ENCODE measurements at places on chromosomes 6 and 20.

DNA sequence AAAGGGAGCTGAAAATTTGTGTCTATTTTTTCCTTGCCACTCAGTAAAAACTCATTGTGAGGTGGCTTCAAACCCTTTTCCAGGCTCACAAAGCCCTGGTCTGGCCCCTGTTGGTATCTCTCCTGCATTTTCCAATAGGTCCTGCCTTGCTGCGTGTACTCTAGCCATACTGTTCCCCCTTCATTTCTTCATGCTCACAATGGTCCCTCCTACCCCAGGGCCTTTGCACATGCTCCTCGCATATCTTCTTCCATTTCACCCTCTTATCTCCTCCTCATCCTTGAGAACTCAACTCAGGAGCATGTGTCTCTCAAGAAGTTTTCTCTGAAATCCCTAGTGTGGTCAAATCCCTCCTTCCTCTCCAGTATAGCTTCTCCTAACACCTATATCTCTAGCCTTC is 186.6 kb downstream of the MBOAT1 start:
- no peak for DNase-seq

DNA sequence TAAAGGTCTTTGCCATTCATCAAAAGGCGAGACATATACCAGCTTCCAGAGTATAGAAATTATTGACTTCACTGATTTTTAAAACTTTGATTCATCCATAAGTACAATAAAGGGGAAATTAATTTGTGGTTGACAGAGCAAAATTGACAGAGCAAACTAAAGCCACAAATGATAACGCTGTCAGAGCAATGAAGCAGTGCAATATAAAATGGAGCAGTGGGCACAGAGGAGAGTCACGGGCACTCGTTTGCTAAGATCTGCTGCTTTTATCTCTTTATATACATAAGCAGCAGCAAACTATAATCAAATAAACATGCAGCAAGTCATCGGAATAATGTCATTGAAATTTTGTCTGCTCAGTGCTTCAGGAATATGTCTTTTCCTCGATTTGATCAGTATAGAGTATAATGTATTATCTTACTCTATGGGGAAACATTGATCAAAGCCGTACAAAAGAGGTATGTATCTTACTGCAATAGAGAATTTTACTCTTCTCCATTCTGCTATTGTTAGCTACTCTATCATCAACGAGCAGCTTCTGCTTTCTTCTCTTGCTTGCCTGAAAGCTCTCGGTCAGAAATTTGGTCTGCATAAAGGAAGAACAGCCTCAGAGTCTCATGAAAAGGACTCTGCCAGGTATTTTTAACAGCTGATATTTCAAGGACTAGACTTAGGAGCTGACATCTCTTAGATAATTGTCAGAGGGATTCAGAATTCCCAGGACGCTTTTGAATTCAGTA is 546.0 kb upstream of the ARID1B start:
- DNase-seq: no peak

DNA sequence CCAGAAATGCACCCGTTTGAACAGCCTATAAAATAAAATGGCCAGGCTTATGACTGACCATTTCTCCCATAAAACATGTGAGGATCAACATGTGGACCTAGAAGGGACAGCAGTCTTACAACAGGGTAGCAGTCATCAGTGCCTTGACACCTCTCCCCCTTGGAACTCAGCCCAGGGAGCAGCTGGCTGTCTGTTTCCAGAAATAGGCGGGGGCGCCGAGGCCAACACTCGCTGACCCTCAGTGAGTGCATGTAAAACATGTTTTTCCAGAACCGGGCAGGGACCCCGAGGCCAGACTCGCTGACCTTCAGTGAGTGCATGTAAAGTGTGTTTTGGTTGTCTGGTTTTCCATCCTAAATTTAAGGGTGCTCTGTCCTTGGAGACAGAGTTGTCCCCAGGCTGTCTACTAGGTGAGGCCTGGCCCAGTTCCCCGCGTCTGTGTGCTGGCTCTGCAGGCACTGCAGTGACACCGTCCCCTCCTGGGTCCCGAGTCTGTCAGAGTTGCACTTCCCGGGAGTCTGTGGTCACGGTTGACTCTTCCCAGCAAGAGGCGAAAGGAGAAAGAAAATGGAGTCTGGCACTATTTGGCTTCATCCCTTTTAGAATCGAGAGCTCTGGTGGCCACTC is 19.8 kb upstream of the ADRM1 start:
- no peak for DNase-seq

DNA sequence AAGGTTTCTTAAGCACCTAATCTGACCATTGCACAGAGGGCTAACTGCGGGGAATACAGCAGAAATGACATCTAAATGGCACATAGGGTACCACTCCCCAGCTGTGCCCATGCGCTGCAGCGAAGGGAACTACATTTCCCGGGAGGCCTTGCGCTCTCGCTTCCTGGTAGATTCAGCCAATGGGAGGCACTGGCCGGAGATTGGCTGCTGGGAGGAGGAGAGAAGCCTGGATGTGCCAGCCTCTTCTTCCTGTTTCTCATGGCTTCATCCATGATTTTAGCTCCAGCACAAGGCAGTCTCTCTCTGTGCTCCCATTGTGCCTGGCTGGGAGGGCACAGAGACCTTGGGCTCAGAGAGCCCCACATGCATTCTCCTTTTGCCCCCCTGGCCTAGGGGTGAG is 101.7 kb upstream of the FOXA2 start:
- peak; percentile 9 for DNase-seq
